GM10248 (cell line): ENCODE measurements at places on chromosomes 6 and 20.
A peak's percentile ranks its signal among the peaks of the same experiment; 100 is the strongest.

DNA sequence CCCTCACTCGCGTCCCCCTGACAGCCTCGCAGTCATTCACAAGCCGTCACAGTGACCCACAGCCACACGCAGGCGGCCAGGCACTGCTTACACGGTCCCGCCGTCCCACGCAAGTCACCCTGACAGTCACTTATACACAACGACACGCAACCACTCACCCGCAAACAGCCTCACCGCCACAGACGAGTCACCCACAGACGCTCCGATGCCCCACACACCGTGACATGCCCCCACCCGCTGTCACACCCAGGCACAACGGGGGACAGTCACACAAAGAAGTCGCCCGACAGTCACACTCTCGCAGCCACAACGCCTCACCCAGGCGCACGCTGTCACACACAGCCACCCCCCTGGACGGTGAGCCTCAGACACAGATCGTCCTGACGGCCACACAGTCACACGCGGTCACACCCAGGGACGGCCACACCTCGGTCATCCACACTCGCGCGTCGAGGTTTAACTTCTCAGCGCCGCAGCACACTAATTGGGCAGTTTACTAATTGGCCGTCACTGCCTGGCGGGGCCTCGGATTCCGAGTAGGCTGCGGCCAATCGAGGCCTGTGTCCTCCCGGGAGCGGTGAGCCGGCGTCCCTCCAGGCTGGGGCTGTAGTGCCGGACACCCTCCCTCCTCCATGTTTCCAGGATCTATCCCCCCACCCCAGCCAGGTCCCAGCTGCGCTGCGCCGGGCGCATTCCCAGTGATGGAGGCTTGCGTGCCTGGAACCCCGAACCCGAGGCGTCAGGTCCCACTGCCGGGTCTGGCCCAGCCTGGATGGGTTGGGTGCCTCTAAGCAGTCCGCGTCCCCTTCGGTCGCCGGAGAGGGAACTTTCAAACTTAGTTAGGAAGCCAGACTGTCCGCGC, 790 bp downstream of the TOX2 start:
- DNase-seq, result peak; percentile 44

GRCh38 chr6:40437631-40438030, 149.5 kb downstream of the LRFN2 start:
- no peak for DNase-seq

DNA sequence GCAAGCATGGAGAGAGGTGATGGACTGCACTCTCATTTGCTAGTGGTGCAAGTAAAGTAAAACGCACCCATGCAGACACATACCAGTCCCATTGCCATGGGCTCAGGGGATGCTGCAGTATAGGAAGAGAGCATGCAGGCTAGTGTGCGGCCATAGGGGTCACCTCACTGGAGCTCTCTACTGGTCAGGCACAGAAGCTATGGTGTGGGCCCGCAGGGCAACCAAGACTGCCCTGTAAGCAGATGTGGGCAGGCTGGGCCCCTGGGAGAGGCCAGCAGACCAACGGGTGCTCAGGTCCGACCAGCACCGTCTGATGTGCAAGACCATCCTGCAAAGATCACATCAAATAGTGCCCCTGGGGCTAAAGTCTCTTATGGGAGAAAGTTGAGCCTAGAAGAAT, 290.7 kb downstream of the HTR1B start:
- no peak for DNase-seq

DNA sequence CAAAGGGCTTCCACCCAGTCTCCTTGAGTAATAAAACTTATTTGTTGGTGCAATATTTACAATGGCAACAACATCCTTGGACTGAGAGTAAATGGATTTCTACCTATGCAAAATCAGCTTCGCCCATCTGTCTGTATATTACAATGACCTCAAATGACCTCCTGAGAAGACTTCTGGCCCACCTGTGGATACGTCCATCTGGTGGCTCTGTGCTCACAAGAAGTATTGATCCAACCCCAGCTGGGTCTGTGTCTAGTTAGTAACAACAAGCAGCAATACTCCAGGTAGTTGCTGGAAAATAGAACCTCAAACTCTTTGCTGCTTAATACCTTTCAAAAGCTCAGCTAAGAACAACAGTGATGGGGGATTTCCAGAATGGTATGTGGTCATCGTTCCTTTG, 34.7 kb upstream of the GSTA4 start:
- DNase-seq, result no peak

- no peak for DNase-seq
Measured at GRCh38 chr6:83597511-83597910, 85.2 kb downstream of the PRSS35 start.

- DNase-seq, result no peak
Measured at GRCh38 chr20:25315418-25316210, 67.7 kb downstream of the PYGB start.
